LHCN-M2 (cell line): ENCODE measurements at places on chromosomes 6 and 20. TPM values are rescaled to one million over a fixed set of nuclear protein-coding genes. Genes with fewer than 3 reads are reported as not detected.

SLC35D3 gene
- total RNA-seq: not detected in 2 replicates

PTGIS gene
- 0.19 and 0.92 TPM in 2 replicates for total RNA-seq

TSPO2 gene
- total RNA-seq: not detected in 2 replicates

NOX3 gene
- not detected in 2 replicates for total RNA-seq

MCCD1 gene
- not detected in 2 replicates for total RNA-seq

MUCL3 gene
- total RNA-seq: not detected in 2 replicates

FAM83C gene
- total RNA-seq: not detected in 2 replicates

BCAS1 gene
- total RNA-seq: 0.06 TPM in 1 of 2 replicates, not detected in the other

DBNDD2 gene
- 0.29 and 1.3 TPM in 2 replicates for total RNA-seq

LIME1 gene
- total RNA-seq: 16.2 and 19.1 TPM in 2 replicates

MEI4 gene
- not detected in 2 replicates for total RNA-seq

KHDC1 gene
- total RNA-seq: 3.1 and 4.8 TPM in 2 replicates

ADAM33 gene
- total RNA-seq: 0.11 and 0.13 TPM in 2 replicates

SLC25A27 gene
- 0.58 and 2.1 TPM in 2 replicates for total RNA-seq

PNPLA1 gene
- not detected in 2 replicates for total RNA-seq

NHLRC1 gene
- total RNA-seq: 1.5 and 3.3 TPM in 2 replicates

DEFB123 gene
- total RNA-seq: not detected in 2 replicates

TAAR9 gene
- not detected in 2 replicates for total RNA-seq

EEF1A2 gene
- total RNA-seq: 0.32 and 0.46 TPM in 2 replicates

CLPSL2 gene
- not detected in 2 replicates for total RNA-seq

FOXS1 gene
- not detected in 2 replicates for total RNA-seq

C6orf120 gene
- 61.0 and 66.6 TPM in 2 replicates for total RNA-seq

GGTLC1 gene
- not detected in 2 replicates for total RNA-seq

TNFAIP3 gene
- 2.4 TPM in 2 replicates for total RNA-seq
